ENCODE measurements at places on chromosomes 5 and 9.

GRCh38 chr9:132451276-132451675 is 41.3 kb downstream of the CFAP77 start:
- DNase-seq, result no peak

- DNase-seq, result no peak
Observed at GRCh38 chr5:134637116-134637721, 4.6 kb upstream of the SAR1B start.

- DNase-seq, result no peak
Observed at GRCh38 chr5:58149345-58149744, 310.5 kb downstream of the PLK2 start.

DNA sequence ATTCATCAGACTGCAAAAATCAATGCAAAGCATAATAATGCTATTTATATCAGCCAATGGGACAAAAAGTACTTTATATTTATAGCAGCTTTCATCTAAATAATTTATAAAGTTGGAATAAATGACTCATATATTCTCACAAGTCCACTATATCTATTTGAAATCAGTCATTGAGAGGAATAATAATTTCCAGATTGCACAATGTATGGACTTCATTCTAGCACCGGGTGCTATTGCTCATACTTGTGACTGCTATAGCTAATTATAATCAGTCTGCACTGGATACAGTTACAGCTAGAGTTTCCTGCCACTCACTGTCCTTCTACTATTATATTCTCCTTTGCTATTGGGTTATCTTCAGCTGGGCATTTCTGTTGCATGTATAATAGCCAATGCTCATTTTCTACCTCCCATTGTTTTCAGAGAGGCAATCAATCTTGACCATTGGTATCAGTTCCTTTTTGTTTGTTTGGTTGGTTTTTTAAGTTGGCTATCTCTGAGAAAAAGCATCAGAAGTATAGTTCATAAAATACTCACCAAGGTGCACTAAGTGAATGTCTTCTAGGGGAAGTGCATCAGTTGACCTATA is 1.9 kb downstream of the CDH18 start:
- DNase-seq, result no peak

- DNase-seq, result no peak
Observed at GRCh38 chr5:176337913-176338312, 23.7 kb downstream of the KIAA1191 start.

DNA sequence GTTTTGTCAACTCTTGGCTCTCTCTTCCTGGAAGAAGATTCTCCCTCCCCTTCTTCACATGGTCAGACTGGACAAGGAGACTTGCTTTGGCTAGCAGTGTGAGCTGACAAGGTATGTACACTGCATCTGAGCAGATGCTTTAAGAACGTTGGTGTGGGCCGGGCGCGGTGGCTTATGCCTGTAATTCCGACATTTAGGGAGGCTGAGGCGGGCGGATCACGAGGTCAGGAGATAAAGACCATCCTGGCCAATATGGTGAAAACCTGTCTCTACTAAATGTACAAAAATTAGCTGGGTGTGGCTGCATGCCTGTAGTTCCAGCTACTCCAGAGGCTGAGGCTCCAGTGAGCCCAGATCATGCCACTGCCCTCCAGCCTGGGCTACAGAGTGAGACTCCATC is 26.4 kb upstream of the SEMA5A start:
- DNase-seq, result no peak

DNA sequence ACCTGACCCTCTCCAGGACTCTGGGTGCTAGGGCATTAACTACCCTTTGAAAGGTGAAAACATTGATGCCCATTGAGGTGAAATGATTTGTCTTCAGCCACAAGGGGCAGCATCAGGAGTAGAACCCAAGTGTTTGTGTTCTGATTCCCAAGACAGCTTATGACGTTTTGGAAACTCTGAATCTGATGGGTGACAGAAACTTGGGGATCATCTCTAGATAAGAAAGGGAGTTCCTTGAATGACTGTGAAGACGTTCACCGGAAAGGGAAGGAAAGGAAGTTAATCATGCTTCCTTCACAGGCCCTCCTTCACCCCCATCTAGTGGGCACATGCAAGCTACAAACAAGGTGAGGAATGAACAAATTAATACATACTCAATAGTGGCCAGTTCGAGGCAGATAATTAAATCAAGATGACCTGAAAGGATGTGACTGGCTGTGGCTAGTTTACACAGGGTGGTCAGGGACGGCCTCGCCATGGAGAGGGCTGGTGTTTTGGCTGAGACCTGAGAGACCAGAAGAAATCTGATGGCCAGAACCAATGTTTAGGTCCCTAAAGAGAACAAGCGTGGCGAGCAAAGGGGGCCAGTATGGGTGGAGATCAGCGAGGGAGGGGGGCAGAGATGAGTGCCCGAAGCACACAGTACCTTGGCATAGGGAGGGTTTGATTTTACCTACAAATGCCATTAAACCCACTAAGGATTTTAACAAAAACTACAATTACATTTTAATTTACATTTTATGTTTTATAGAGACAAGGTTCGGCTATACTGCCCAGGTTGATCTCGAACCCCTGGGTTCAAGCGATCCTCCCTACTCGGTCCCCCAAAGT is 937 bp upstream of the SLC26A2 start:
- DNase-seq, result no peak

DNA sequence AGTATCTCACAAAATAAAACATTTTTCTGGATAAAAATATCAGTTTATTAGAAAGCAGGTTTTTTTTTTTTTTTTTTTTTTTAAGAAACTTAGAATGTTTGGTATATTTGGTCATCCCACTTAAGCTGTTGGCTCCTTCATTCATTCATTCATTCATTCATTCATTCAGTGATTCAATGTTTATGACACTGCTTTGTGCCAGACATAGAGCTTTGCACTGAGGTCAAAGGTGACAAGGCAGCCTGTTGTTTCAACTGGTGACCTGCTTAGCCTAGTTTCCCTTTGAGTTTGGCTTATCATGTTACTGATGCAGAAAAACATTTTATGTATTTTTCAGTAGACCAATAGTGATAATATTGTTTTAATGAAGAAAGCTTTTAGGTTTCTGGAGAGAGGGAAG is 23.5 kb downstream of the CPEB4 start:
- DNase-seq, result no peak

- no peak for DNase-seq
Observed at GRCh38 chr5:116306846-116307245, 222.0 kb downstream of the COMMD10 start.

- no peak for DNase-seq
Observed at GRCh38 chr5:148965511-148966265, 97.2 kb downstream of the SH3TC2 start.

DNA sequence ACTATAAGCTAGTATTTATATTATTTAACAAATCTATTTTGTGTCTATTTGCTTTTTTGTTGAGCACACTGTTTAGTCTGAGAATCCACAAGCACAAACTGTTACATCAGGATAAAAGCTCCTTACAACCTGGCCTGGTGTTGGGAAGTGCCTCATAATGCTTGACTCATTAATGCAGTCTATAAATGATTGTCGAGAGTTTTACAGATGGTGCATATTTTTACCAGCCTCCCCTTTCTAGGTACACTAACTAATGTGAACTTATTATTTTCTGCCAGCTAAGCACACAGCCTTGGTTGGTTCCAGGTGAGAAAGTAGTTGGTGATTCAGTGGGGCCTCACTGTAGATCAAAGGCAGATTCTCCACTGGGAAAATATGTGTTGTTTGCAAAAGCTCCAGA is 151.0 kb upstream of the ADAMTS16 start:
- no peak for DNase-seq

GRCh38 chr5:95697781-95698681 is 15.2 kb upstream of the SPATA9 start:
- DNase-seq, result no peak

DNA sequence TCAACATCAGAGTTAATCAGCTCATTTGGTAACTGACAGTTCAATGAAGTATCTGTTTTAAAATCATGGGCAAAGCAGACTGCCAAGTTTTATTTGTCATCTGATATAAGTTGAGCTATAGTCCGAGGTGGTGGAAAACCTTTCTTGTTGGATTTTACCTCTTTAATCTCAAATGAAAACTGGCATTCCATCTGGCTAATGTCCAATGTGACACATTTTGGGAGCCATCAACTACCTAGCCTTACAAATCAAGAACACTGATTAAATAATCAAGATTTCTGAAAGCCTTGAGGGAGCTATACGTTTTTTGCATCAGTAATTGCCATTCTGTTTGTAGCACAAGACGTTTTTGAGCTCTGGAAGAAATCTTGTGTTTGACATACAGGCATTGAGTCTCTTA is 1380.5 kb upstream of the WWC1 start:
- no peak for DNase-seq

DNA sequence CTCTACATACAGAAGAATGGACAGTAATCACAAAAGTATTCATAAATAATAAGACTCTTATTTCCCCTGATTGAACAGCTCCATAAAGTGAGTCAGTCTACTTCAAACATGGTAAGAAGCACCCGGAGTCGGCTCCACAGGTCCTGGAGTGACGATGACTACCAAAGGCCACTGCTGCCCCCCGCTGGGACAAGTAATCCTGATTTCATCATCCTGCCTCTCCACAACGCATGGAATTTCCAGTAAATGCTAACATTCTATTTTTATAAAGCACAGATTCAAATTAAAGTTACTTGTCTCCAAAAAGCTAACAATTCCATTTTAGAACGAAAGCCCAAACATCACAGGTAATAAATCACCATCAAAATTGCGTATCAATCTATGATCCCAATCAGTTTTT is 16.2 kb downstream of the ATPSCKMT start:
- DNase-seq, result no peak

GRCh38 chr9:90665072-90665471 is 22.4 kb upstream of the DIRAS2 start:
- DNase-seq, result no peak

- no peak for DNase-seq
Observed at GRCh38 chr9:13137426-13137825, 142.1 kb downstream of the MPDZ start.

GRCh38 chr9:90141723-90142122 is 500.9 kb downstream of the DIRAS2 start:
- DNase-seq, result no peak

- DNase-seq, result no peak
Observed at GRCh38 chr5:158943569-158943968, 156.1 kb downstream of the EBF1 start.

GRCh38 chr5:3678801-3679200 is 83.2 kb downstream of the IRX1 start:
- DNase-seq, result no peak

DNA sequence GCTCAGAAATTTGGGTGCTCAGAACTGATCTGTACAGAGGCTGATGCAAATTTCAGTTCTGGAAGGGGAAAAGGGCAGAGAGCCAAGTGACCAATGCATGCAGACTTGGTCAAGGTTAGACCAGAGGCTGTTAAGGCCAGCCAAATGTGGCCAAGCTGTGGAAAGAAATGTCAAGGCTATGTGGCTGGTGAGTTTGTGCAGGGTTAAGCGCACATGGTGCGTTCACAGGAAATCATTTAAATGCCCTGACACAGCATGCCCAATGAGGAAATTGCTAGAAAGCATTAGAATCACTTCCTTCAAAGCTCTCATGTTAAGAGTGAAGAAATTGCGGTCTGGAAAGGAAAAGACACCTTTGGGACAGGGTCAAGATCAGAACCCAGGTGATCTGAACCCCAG is 58.0 kb downstream of the PTPN3 start:
- no peak for DNase-seq

- DNase-seq, result no peak
Observed at GRCh38 chr5:71894091-71894490, 175.0 kb downstream of the CARTPT start.

DNA sequence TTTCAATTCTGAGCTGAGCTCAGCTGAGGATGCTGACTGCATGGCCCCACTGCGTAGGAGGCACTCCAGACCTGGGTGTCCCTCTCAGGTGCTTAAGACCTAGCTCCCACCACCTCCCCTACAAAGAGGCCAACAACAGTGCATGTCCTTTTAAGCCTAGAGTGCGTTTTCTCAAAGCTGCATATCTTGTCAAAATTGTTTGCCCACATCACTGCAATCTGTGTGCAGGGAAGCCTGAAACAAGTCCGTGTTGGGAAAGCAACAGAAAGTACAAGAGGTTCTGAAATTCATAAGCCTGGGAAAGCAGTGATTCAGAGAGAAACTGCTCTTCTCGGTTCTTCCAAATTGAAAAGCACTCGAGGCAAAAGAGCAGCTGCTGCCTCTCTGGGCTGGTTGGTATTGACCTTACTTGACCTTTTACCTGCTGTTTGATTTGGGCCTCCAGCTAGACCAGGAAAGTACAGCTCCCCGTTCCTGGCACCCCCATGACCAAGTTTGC is 238.4 kb downstream of the NR2F1-AS1 start:
- no peak for DNase-seq

DNA sequence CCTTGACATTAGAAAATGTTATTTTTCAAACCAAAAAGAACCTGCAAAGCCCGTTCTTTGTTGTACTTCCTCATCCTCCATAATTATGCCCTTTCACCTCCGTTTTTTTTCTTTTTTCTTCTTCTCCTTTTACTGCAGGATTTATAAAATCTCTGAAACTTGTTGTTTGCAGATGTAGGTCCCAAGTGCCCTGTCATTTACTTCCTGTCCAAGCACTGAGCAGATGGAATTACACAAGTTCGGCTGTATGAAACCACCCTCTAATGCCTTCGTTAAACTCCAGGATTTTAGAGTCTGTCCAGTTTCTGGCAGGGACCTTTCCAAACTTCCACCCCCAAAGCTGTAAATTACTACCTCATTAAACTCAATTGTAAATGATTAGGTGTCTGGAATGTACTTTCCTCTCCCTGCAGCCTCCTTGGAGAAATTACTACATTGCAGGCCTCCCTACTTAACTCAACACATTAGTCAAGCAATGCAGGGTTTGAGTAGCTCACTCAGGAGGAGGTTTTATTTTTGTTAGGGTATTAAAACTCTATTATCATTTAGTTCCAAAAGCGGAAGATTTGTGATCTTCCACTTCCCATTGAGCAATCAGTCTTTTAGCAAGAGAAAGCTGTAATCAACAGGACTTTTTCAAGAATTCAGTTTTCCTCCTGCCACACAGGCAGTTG is 125.6 kb upstream of the LPAR1 start:
- no peak for DNase-seq

DNA sequence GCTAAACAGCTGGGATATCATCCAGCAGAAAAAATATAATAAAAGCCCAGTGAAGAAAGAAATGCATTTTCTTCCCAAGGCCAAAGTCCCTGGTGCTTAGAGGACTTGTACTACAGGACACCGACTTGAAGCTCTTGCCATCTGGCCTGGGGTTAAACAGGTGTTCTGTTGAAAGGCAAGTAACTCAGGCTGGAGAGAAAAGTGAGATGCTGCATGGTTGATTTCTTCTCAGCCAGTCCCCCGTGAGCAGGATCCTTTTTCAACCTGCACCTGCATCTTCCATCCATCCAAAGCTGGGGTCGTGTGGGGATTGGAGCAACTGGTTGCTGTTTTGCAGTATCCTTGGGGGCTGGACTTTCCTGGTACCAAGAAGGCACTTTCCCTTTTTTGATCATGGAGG is 146.1 kb upstream of the RPS23 start:
- no peak for DNase-seq

DNA sequence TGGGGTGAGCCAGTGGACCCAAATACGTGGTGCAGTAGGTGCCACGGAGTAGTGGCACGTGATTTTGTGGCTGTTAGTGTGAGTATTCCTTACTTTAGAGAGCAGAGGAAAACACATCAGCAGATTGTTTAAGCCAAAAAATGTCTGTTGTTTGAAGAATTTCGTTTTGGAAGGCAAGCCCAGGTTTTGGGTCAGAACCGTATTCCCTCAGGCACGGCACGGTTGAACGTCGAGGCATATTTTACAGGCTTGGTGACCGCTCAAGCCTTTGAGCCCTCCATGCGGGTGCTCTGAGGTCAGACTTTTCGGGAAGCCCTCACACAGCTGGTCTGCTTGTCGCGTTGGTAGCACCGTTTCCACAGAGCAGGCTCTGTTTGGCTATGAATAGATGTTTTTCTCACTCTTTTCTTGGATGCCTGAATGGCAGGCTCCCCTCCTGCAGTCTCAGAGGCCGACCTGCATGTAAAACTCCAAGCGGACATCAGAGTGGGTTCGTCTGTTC is 27.2 kb downstream of the NEK6 start:
- no peak for DNase-seq

All from CD4-positive, alpha-beta T cell (primary cell).